ENCODE measurements at places on chromosomes 1 and 21.

- no peak for DNase-seq
Measured at GRCh38 chr1:82646336-82646735, 845.6 kb downstream of the ADGRL2 start.

GRCh38 chr21:42683371-42684108, 30.1 kb downstream of the PDE9A start:
- no peak for DNase-seq

DNA sequence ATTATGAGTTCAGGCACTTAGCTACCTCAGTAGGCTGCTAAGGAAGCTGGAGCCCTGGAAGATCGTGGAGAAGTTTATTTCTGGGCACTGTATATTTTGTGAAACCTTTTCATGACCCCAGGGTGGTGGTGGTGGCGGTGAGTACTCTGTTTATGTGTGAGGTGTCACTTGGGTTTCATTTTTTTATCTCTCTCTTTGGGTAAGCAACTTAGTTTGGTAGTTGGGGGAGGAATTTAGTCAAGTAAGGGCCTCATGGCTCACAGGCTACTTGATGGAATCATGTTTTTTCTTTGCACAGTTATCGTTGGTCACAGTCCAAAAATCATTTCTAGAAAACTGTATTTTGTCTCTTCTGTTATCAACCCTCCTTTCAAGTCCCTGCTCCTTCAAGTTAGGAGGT, 33.9 kb downstream of the C1orf141 start:
- DNase-seq = no peak

GRCh38 chr1:51515312-51515960, 3.6 kb downstream of the EPS15 start:
- DNase-seq = no peak

GRCh38 chr21:31447505-31447904, 103.4 kb upstream of the TIAM1 start:
- no peak for DNase-seq

GRCh38 chr1:31531177-31531999, 44.9 kb upstream of the TINAGL1 start:
- DNase-seq = no peak

DNA sequence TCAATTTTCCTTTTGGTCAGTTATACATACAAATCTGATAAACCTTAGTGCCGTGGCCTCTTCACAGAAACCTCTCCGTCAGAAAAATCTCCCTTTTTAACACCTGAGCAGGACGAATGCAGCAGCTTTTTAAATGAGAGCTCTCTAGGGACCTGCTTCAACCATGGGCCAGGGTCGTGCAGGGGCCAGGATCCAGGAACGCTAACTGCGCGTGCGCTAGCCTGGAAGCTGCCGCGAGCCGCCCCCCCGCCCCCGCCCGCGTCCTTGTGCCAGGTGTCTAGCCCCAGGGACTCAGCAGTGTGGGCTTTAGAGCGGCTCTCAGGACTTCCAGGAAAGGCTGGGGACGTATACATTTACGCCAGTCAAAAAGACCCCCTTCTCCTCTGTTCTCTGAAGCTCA, 136.8 kb upstream of the FMN2 start:
- DNase-seq = no peak

DNA sequence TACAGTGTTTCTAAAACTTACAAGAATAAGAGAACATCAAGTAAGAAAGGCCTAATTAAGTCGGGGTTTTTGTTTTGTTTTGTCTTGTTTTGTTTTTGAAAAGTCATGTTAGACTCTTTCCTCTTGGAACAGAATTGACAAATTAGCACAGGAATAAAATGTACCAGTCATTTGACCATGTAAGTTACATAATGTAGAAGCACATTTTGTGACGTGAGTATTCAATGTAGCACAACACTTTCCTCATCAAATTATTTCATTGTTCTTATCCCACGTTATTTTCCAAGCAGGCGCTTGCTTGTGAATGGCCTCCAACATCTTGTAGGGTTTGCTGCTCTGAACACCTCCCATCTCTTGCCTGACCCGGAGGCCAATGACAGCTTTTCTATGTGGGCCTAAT, 34.7 kb upstream of the DNASE2B start:
- no peak for DNase-seq

- no peak for DNase-seq
Measured at GRCh38 chr21:15204970-15205286, 140.1 kb upstream of the NRIP1 start.

Data from hepatic stellate cell (primary cell).